ENCODE measurements at places on chromosomes 5 and 9.
A peak's percentile ranks its signal among the peaks of the same experiment; 100 is the strongest.

GRCh38 chr5:40240111-40240510, 439.6 kb upstream of the PTGER4 start:
- no peak for DNase-seq

DNA sequence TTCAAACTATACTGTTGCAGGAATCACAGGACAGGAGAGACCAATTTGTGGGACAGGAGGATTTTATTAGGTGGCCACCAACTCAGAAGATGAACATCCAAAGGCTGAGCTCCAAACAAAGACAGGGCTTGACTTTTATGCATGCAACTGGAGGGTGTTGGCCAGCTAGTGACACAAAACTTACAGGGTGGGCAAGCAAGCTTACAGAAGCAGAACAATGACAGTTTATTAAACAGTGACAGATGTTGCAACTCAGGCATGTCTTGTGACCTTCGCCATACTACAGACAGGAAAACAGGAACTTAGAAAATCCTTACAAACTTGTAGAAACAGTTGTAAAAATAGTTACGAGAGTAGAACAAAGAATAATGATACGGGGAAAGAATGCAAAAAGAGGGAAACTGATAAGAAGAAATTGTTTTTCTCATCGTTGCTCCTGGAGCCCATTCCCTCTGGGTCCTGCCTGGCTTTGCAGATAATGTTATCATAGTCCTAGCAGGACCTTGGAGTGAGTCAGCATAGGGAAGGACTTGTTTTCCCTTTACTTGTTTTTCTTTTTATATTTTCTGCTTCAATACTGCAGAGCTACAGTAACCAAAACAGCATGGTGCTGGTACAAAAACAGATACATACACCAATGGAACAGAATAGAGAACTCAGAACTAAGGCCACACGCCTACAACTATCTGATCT, 2083.0 kb upstream of the ACO1 start:
- DNase-seq: no peak

DNA sequence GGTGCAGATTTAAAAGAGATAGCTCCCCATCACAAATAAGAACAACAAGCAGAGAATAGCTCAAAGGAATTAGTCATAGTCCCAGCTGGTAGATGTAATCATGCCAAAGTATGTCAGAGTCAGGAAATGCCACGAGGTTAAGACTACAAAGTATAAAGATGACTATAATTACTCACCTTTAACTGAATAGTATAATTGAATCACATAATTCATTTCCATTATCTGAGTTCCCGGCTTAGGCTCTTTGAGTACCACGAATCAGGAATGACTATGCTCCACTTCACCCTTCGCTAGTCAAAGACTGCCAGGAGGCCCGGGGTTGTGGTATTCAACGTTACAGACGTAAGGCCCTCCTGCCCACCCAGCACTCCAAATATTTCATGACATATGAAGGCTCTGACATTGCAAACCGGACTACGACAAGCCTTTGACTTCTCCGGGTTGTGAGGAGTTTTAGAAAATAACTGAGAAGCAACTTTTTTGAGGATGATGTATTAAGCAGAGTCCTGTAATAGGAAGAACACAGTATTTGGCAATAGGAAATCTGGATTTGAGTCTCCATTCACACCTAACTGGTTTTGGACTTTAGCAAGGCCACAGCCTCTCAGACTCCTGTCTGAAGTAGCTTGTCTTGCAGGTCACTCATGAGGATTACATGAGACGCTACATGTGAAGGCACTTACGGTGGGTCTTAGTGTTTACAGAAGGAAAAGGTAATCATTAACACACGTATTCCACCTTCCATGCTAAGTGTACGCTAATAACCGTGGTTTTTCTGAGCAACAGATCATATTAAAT, 64.6 kb downstream of the ENC1 start:
- no peak for DNase-seq

GRCh38 chr5:173069671-173070070, 13.5 kb downstream of the CREBRF start:
- DNase-seq: no peak

DNA sequence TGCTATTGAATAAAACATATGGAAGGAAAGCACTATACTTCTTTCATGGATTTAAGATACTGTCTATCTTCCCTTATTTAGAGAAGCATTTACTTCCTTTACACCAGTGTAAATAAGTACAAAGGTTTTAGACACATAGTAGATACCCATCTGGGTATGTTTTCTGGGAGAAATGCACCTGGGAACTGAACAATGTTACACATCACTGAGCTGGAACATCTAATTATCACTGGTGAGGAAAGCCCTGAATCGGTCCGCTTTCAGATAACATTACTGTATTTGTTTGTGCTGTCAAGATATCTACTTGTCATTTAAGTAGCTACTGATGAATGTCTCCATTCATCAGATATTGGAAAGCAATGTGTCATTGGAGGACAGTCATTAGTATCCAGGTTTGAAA, 964.7 kb upstream of the PTPRD start:
- no peak for DNase-seq

DNA sequence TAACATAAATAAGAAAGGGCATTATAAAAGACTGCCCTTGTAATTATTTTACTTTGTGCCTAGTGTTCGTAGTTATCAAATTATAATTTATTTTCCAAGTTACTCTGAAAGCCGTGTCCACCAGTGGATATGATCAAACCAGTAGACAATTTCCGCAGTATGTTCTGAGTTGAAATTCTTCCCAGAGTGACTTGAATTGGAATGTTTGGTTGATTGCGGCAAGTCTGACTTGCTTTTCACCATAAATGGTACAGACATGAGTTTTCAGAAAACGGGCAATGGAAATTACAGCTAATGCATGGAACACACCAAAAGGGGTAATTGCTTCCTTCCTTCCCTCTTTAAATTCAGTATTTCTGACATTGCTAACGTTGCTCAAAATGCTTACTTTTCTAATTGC, 56.6 kb downstream of the CHSY3 start:
- DNase-seq: no peak

DNA sequence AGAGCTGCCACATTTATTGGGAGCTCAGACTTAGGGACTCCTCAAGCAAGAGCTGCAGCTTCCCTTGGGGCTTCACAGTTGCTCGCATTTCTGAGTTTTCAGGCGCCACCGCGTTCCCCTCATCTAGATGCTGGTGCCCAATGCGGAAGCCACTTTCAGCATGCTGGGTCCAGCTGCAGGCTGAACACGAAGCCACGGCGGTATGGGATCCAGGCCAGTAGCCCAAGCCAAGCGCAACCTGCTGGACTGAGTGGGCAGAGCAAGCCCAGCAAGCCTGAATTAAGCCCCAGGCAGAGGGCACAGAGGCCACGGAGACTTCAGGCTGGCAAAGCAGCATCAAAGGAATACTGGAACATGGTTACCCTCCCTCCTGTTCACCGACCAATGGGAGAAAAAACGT, 391.5 kb downstream of the HTR1A start:
- peak; percentile 68 for DNase-seq

- DNase-seq: no peak
Observed at GRCh38 chr9:83656952-83657351, 34.0 kb downstream of the IDNK start.

DNA sequence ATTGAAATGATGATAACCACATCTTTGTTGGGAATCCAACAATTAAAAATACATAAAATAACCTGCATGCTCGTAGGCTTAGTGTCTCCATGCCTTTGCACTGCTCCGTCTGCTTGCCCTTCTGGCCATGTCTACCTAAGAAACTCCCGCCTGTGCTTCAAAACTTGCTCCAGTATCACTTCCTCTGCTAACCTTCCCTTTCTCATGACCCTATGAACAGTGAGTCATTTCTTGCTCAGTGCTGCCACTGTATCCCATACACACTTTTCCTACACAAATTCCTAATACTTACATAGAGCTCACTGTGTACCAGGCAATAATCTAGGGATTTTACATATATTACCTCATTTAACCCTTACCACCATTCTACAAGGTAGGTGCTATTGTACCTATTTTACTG, 33.5 kb downstream of the TMEM245 start:
- no peak for DNase-seq

DNA sequence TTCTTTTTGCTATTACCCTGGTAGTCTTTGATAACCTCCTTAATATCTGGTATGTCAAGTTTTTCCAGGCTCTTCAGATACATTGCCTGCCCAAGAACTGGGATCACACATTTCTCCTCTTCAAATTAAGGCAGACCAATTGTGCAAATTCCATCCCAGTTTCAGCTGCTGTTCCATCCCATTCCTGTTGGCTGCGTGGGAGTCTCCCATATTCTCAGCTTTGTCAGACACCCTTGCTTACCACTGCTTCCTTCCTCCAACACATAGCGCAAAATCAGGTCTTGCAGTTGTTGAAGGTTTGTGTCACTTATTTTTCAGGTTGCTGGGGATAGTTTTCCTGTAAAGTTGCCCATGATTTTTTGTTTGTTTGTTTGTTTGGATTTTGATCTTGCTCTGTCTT, 15.2 kb downstream of the HCN1 start:
- DNase-seq: no peak

GRCh38 chr5:141639357-141640050, 2.7 kb downstream of the RELL2 start:
- DNase-seq: no peak

DNA sequence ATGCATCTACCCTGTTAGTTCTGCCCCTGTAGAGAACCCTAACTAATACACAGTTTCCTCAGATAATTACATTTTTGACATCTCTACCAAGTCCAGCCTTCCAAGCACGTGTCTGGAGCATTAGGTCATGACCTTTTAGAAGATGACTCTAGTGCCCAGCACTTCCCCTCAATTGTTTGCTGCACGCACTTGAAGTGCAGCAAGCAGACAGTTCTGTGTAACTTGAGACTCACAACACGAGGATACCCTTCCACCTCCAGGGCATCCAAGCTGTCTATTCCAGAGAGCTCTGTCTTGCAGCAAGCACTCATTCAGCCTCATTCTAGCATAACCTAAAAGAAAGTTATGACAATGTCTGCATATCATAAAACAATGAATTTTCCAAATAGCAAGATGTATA, 1410.5 kb upstream of the CDH18 start:
- no peak for DNase-seq

GRCh38 chr5:178201927-178202235, 2.5 kb upstream of the HNRNPAB start:
- no peak for DNase-seq

DNA sequence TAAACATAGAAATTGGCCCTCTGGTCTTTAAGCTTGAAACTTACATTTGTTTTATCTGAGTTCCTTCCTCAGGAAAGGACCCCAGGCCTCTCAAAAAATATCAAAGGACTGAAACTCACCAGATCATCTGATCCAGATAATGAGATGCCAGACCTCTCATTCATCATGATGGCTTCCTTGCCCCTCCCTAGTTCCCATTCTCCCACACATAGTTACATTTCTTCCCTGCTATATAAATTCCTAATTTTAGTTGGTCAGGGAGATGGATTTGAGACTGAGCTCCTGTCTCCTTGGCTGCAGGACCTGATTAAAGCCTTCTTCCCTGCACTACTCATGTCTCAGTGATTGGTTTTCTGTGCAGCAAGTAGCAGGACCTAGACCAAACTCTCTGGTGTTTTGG, 119.4 kb upstream of the SPIN1 start:
- DNase-seq: no peak

GRCh38 chr9:124941679-124942561, 1.0 kb upstream of the GOLGA1 start:
- peak; percentile 93 for DNase-seq

- DNase-seq: no peak
Observed at GRCh38 chr5:174412374-174412773, 312.0 kb upstream of the MSX2 start.

- DNase-seq: no peak
Observed at GRCh38 chr5:54719384-54720283, 202.1 kb downstream of the SNX18 start.

GRCh38 chr9:113822315-113822714, 53.8 kb upstream of the ZNF618 start:
- DNase-seq: no peak

- no peak for DNase-seq
Observed at GRCh38 chr5:123937230-123937629, 425.3 kb downstream of the CSNK1G3 start.

- no peak for DNase-seq
Observed at GRCh38 chr5:9733486-9733885, 103.3 kb upstream of the TAS2R1 start.

GRCh38 chr9:137764981-137765380, 112.6 kb upstream of the CACNA1B start:
- DNase-seq: no peak

GRCh38 chr5:139828207-139828895, 32.7 kb downstream of the PSD2 start:
- peak; percentile 38 for DNase-seq

- no peak for DNase-seq
Observed at GRCh38 chr9:71746023-71746757, 22.1 kb downstream of the CEMIP2 start.

DNA sequence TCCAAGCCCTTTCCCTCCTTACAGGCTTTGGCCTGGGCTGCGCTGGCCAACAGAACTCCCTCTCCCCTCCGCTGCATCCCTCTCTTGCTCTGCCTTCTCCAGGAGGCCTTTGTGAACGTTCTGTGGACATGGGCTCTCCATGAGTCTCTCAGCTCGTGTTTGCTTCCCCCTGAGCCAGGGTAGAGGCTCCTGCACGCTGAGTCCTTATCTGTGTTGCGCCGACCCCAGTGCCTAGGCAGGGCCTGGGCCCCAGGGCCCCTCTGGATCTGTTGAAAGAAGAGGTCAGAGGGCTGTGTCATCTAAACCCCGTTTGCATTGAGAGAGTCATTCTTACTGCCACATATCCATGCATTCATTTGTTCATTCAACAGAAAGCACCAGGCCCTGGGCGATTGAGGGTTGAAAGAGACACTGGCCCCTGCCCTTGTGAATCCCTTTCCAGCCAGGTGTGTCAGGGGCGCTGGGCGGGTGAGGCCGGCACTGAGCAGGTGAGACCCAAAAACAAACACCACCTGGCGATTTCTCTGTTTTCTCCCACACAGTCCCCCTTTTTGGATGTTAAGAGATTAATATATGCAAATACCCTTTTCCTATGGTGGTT, 111.2 kb upstream of the IER5L start:
- DNase-seq: peak; percentile 47

DNA sequence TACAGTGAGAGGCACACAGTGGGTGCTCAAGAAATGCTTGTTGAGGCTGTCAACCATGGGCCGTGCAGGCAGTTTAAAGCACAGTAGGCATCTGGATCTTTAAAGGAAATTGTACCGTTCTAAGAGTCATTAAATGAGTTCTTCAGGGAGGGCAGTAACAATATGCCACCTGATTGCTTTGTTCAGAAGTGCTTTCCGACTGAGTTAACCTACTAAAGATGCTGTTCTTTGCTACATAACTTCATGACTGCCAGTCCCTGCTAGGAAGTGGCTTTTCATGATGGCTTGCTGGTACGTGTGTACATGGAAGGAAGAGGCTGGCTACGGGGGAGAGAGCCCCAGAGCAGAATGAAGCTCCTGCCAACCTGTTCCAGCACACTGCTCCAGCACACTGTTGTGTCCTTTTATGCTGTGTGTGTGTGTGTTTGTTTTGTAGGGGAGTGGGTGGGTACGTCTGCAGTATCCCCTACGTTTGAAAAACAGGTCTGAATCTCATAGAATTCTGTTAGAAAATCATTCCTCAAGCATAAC, 41.9 kb upstream of the PPP2R2B start:
- DNase-seq: no peak

- no peak for DNase-seq
Observed at GRCh38 chr5:103476811-103477210, 85.8 kb downstream of the NUDT12 start.

GRCh38 chr5:172334196-172334595, 50.6 kb upstream of the UBTD2 start:
- DNase-seq: no peak

- DNase-seq: no peak
Observed at GRCh38 chr9:113296796-113297558, 6.2 kb downstream of the RNF183 start.

- no peak for DNase-seq
Observed at GRCh38 chr9:96163712-96164111, 138.3 kb downstream of the HSD17B3 start.

GRCh38 chr5:11377896-11378295, 526.4 kb downstream of the CTNND2 start:
- no peak for DNase-seq

Measured in spleen (tissue), 13 donors.